ENCODE measurements at places on chromosomes 4 and X.

DNA sequence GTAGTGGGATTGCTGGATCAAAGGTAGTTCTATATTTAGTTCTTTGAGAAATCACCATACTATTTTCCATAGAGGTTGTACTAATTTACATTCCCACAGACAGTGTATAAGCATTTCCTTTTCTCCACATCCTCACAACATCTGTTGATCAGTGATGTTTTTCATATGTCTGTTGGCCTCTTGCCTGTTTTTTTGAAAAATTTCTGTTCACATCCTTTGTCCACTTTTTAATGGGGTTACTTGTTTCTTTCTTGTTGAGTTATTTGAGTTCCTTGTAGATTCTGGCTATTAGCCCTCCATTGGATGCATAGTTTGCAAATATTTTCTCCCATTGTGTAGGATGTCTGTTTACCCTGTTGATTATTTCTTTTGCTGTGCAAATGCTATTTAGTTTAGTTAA lies 72.6 kb downstream of the STOX2 start:
- DNase-seq: no peak
- H3K4me3 ChIP-seq: no peak overlapping the region
- H3K36me3 ChIP-seq: no peaks in the 10 kb centered on the region

DNA sequence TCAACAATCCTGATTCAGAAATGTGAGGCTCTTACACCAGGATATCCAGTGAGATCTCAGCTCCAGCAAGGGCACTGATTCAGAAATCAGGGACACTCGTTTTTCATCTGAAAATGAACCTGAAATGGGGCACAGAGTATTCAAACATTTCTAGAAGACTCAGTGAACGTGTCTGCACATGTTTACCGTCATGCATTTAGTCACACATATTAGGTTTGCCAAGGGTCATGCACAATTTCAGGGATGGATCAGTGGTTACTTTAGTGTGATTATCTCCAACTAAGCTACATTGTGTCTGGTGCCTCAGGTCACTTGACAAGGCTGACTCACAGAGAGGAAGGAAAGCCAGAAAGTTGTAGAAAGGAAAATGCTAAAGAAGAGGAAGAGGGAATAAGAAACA lies 33.6 kb upstream of the SPANXN2 start:
- H3K4me1 ChIP-seq: no peaks in the 10 kb centered on the region
- no peak overlapping the region for H3K27ac ChIP-seq
- no peaks in the 10 kb centered on the region for H3K36me3 ChIP-seq
- H3K27me3 ChIP-seq: no peaks in the 10 kb centered on the region

DNA sequence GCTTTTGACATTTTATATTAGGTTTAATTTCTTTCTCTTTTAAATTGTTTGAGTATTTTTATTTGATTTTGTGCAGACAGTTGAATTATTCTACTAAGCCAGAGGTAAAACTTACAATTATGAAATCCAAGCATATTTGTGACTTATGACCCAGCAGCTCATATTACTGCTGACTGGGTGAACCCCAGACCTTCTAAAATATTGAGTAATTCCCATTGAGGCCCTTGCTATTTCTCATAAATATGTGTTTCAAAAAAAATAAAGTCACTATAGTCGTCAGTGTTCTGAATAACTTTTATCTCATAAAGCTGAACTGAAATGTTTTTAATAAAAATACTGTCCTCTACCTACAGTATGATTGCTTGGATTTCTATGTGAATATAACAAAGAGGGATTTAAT lies 303.1 kb downstream of the IQCM start:
- DNase-seq: no peak
- H3K36me3 ChIP-seq: no peaks in the 10 kb centered on the region
- no peak overlapping the region for H3K27ac ChIP-seq
- no peaks in the 10 kb centered on the region for H3K27me3 ChIP-seq
- no peak overlapping the region for H3K4me3 ChIP-seq

GRCh38 chr4:128955751-128956150 lies 137.6 kb downstream of the SCLT1 start:
- peaks cover 8% of the 10 kb centered on the region for H3K36me3 ChIP-seq
- no peak overlapping the region for H3K27ac ChIP-seq
- no peaks in the 10 kb centered on the region for H3K4me1 ChIP-seq

GRCh38 chr4:13276357-13276756 lies 207.8 kb downstream of the RAB28 start:
- no peaks in the 10 kb centered on the region for H3K4me1 ChIP-seq
- no peak overlapping the region for H3K27ac ChIP-seq
- peaks cover 20% of the 10 kb centered on the region for H3K36me3 ChIP-seq
- no peaks in the 10 kb centered on the region for H3K27me3 ChIP-seq

DNA sequence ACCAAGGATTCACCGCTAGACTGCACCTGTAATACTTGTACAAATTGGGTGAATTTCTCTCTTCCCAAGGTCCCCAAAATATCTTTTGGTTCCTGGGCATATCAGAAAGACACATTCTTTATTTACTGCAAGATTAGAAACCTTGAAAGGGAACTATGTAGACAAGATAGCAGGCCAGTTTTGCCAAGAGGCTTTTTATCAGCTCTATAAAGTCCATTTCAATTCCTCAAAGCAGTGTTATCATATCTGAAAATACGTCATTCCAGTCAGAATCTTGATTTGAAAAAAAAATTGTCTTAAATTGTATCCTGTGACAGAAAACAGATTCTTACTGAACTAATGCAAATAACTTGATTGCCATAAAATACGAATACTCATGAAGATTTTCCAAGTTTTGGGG lies 37.0 kb upstream of the NSG1 start:
- DNase-seq: no peak
- no peak overlapping the region for H3K27ac ChIP-seq
- H3K4me1 ChIP-seq: peaks cover 24% of the 10 kb centered on the region
- no peaks in the 10 kb centered on the region for H3K27me3 ChIP-seq

- no peak for DNase-seq
- no peaks in the 10 kb centered on the region for H3K27me3 ChIP-seq
- no peaks in the 10 kb centered on the region for H3K4me1 ChIP-seq
- H3K4me3 ChIP-seq: no peak overlapping the region
Measured at GRCh38 chrX:1725472-1725871, 110.6 kb downstream of the ASMT start.

DNA sequence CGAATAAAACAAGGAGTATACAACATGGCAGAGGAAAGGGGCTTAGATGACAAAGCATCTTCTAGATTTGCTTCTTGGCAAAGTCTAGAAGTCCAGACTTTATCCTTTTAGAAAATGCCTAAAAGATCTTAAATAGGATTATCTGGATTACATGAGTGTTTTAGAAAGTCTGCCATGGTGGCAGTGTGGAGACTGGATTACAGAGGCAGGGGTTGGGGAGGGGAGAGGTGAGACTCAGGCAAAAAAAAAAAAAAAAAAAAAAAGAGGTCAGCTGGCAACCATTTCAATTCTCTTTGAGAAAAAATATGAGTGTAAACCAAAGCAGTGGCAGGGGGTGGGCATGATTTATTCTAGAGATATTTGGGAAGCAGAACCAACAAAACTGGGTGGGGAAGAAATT lies 17.4 kb downstream of the ZNF827 start:
- peaks cover 24% of the 10 kb centered on the region for H3K4me1 ChIP-seq
- H3K36me3 ChIP-seq: peaks cover 19% of the 10 kb centered on the region
- no peak for DNase-seq
- no peak overlapping the region for H3K4me3 ChIP-seq
- H3K27ac ChIP-seq: no peak overlapping the region

DNA sequence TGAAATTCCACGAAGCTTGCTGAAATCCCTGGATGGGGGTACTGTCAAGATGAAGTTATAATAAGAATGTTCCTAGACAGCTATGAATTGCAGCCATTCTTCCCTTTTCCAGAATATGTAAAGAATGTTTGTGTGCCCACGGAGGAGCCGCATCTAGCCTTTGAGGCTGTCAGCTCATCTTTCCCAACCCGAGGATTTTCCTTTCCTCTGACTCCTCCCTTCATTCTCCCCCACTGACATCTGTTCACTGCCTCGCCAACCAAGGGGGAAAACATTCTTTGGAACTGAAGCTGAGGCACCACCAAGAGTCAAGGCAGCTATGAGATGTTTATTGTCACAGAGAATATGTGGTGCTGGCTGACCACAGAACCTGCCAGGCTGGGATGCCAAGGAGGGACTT lies 8.8 kb downstream of the NHSL2 start:
- H3K27me3 ChIP-seq: no peaks in the 10 kb centered on the region
- no peak overlapping the region for H3K4me3 ChIP-seq
- H3K27ac ChIP-seq: no peak overlapping the region
- H3K36me3 ChIP-seq: no peaks in the 10 kb centered on the region
- no peaks in the 10 kb centered on the region for H3K4me1 ChIP-seq

- H3K4me1 ChIP-seq: no peaks in the 10 kb centered on the region
- no peak overlapping the region for H3K4me3 ChIP-seq
- no peak overlapping the region for H3K27ac ChIP-seq
- H3K27me3 ChIP-seq: no peaks in the 10 kb centered on the region
- DNase-seq: no peak
Measured at GRCh38 chr4:55367084-55367722, 21.2 kb downstream of the SRD5A3 start.

DNA sequence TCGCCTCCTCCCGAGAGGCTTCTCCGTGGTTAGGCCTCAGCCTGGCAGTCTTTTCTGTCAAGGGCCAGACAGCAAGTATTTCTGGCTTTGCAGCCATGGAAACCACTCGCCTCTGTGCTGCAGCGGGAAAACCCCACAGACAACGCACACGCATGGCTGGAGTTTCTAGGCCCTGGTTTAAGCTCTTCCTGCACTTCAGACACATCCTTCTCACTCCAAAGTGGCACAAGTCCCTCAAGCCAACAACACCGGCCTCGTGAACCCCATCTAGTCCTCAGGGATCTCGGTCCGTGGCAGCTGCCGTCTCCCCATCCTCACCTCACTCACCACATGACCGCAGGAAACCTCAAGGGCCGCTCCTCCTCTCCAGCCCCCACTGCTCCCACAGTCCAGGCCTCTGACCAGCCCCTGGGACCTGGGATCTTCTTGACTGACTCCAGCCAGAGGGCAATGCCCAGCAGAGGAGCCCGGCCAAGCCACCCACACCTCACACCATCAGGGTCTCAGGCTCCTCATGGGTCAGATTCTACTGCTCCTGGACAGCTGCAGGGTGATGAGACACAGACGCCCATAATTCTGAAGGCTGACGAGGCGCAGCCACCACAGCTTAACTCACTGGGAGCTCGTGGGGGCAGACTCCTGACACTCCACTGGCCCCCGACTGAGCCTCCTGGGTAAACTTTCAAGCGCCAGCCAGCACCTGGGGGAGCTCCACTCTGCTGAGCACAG lies 21.7 kb downstream of the LETM1 start:
- no peak overlapping the region for H3K27ac ChIP-seq
- DNase-seq: no peak
- no peak overlapping the region for H3K4me3 ChIP-seq
- no peaks in the 10 kb centered on the region for H3K27me3 ChIP-seq

GRCh38 chr4:147754037-147754445 lies 22.2 kb downstream of the ARHGAP10 start:
- no peak overlapping the region for H3K4me3 ChIP-seq
- H3K4me1 ChIP-seq: peaks cover 14% of the 10 kb centered on the region
- no peak overlapping the region for H3K27ac ChIP-seq
- no peak for DNase-seq

DNA sequence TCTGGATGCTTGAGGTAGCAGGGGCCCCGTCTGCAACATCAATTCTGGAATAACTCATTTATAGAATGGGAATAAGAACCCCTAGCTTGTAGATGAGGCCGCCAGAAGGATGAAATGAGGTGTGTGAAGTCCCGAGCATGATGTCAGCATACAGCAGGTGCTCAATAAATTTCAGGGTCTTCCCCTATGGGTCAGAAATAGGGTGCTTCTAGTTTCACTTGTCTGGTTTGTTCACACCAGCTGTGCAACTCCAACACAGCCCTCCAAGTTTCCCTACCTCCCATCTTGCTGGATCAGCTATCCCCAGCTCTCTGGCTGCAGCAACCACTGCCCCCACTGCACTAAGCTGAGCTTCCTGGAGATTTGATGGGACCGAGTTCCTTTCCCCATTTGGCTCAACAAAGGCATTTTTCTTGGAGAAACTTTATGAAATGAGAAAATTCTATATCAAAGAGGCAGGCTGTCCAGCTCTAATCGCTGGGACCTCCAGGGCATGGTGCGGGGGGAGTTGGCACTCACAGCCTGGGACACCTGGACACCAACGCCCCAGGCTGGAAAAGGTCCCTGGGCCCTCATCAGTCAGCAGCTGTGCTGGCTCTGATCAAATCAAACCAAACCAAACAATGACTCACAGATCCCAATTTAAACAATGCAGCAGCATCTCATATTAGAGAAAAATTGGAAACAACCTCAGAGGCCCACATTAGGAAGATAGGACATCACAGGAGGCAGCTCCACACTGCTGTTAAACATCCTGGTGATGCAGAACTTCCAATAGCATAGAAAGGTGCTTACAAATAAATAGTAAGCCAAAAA lies 13.3 kb downstream of the SLC2A9 start:
- peaks cover 15% of the 10 kb centered on the region for H3K4me1 ChIP-seq
- H3K4me3 ChIP-seq: no peak overlapping the region
- DNase-seq: peak; percentile 25
- no peaks in the 10 kb centered on the region for H3K36me3 ChIP-seq

DNA sequence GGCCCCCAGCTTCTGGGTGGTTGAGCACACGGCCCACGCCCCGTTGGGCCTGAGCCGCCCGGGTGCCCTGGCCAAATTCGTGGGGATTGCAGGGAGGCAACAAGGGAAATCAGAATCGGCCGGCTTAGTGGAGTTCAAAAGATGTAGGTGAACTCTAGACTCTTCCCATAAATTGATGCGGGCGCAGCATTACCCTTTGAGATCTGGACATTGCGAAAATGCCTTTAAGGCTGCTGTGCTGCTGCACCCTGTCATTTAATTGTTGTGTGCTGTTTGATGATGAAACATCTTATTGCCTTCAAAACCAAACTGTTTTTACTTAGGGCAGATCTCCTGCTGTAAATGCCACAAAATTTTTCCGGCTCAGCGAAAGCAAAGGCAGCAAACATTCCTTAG lies 409 bp upstream of the MPP1 start:
- H3K4me3 ChIP-seq: peak overlapping the region; percentile 76
- no peak overlapping the region for H3K27ac ChIP-seq
- no peak for DNase-seq

- H3K36me3 ChIP-seq: peaks cover 8% of the 10 kb centered on the region
- peaks cover 53% of the 10 kb centered on the region for H3K4me1 ChIP-seq
- peaks cover 1% of the 10 kb centered on the region for H3K27me3 ChIP-seq
- no peak overlapping the region for H3K4me3 ChIP-seq
- DNase-seq: no peak
- no peak overlapping the region for H3K27ac ChIP-seq
Measured at GRCh38 chr4:148438047-148438446, 4.2 kb downstream of the NR3C2 start.

- no peak overlapping the region for H3K4me3 ChIP-seq
- no peak overlapping the region for H3K27ac ChIP-seq
- DNase-seq: no peak
- H3K4me1 ChIP-seq: no peaks in the 10 kb centered on the region
- H3K27me3 ChIP-seq: no peaks in the 10 kb centered on the region
- H3K36me3 ChIP-seq: no peaks in the 10 kb centered on the region
Measured at GRCh38 chrX:24399550-24399949, 39.1 kb downstream of the SUPT20HL1 start.

DNA sequence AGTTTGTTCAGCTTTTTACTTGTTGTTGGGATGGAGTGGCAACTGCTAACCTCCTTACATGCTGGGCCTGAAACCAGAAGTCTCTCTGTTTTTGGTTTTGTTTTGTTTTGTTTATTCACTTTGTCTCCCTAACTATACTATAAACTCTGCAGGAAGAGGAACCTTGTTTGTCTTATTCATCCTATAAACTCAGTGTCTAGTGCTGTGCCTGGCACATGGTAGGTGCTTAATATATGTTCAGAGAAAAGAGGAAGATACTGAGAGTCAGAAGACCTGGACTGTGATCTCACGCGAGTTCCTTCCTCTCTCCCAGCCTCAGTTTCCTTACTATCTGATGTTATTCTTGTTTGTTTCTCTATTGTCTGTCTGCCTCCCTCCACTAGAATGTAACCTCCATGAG lies 71.3 kb downstream of the PRPS1 start:
- H3K27ac ChIP-seq: no peak overlapping the region
- no peak for DNase-seq
- no peak overlapping the region for H3K4me3 ChIP-seq
- no peaks in the 10 kb centered on the region for H3K27me3 ChIP-seq
- H3K36me3 ChIP-seq: no peaks in the 10 kb centered on the region
- peaks cover 14% of the 10 kb centered on the region for H3K4me1 ChIP-seq

Measured in activated CD4-positive, alpha-beta memory T cell treated with anti-CD3 and anti-CD28 coated beads for 36 hours (primary cell).